ENCODE measurements at places on chromosomes 6 and 20.

DNA sequence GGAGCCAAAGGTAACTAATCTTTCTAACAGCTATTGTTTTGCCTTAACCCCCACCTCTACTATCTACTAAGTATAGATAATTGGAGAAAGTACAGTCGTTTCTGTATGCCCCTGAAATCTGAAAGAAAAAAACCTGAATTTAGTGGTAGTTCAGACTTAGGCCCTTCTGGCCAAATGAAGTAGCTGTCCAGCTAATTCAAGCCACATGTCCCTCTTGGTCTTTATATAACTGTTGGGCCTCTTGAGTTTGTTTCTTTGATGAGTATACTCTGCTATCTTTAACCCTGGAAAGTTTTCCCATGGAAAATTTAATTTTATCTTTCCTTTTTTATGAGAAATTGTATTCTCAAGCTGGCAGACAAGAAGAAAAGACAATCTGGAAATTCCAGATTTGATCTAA lies 73.0 kb upstream of the FAM8A1 start:
- no peak for DNase-seq

- no peak for DNase-seq
Measured at GRCh38 chr20:59163631-59164530, at the start of gene ZNF831. Gene ZNF831, plus strand, starts transcription at chr20:59163821. Its CDS starts 27,199 bp downstream, at chr20:59191020.

GRCh38 chr6:119965900-119966299 lies 616.3 kb upstream of the MAN1A1 start:
- DNase-seq, result no peak

GRCh38 chr6:45548657-45549515 lies 171.2 kb upstream of the SUPT3H start:
- DNase-seq, result no peak

- no peak for DNase-seq
Measured at GRCh38 chr6:133435065-133435728, 194.0 kb downstream of the EYA4 start.

DNA sequence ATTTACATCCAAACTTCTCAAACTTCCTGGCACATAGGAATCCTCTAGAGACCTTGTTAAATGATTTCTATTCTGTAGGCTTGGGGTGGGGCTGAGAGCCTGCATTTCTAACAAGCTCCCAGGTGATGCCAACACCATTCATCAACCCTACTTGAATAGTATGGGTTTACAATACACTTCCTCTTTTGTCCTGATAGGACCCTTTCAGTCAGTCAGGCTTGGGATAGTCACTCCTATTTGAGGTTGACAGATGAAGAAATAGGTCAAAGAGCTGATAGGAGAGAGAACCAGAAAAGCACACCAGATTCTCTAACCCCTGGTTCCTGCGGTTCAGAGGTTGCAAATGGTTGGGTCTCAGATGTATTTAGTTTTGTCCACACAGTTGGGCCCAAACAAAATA lies 273.4 kb downstream of the TSHZ2 start:
- no peak for DNase-seq

DNA sequence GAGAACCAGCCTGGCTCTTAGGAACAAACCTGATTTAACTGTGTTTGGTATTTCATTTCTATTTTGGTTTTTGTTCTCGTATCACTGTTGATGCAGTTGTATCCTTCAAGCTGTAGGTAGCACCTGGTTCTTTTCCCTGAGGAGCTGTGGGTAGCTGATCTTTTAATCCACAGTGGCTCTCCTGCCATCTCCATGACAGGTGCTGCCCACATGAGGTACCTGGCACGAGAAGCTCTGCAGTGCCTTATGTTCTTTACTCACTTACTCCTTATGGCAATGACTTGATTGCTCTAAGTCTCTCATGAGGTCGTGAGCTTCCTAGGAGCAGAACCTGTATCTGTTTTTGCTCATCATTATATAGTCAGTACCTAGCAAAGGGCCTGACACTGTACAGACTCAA lies 74.3 kb upstream of the EMILIN3 start:
- DNase-seq, result no peak

DNA sequence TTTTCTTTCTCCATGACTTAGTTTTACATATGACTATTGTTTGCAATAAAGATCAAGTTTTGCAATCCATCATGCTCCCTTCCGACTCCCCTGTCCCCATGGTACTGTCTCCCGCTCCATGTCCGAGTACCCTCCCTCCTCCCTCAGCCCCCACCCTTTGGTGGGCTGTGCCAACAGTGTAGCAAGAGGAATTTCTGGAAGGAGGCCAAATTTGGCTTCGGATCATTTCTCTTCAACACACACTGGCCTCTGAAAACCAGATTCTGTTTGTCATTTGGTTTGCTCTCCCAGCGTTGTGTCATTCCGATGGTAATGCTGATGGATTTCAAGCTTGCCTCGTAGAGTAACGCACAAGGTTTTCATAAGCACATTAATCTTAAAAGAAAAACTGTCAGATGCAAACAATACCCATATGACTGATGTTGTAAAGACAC lies 22.9 kb upstream of the PAX1 start:
- no peak for DNase-seq

DNA sequence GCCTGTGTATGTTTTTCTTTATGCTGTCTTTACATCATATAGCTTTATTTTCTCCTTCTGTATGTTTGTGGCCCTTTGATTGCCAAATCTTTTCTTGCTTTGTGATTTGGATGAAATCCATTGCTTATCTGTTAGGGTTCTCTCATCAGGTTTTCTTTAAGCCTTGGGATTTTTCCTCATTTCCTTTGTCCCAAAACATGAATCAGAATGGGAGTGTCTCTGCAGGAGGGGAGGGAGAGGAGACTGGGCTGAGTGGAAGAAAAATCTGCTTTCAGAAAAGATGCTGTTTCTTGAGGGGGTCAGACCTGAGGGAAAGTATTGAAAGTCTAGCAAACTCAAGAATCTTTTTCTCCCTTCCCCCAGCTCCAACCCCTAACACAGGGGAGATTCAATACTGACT lies 758.0 kb upstream of the MMS22L start:
- DNase-seq, result peak; percentile 41

- no peak for DNase-seq
Measured at GRCh38 chr6:33488339-33488738, 34.0 kb downstream of the ZBTB9 start.

- DNase-seq, result no peak
Measured at GRCh38 chr20:10642856-10643559, 30.8 kb downstream of the JAG1 start.

DNA sequence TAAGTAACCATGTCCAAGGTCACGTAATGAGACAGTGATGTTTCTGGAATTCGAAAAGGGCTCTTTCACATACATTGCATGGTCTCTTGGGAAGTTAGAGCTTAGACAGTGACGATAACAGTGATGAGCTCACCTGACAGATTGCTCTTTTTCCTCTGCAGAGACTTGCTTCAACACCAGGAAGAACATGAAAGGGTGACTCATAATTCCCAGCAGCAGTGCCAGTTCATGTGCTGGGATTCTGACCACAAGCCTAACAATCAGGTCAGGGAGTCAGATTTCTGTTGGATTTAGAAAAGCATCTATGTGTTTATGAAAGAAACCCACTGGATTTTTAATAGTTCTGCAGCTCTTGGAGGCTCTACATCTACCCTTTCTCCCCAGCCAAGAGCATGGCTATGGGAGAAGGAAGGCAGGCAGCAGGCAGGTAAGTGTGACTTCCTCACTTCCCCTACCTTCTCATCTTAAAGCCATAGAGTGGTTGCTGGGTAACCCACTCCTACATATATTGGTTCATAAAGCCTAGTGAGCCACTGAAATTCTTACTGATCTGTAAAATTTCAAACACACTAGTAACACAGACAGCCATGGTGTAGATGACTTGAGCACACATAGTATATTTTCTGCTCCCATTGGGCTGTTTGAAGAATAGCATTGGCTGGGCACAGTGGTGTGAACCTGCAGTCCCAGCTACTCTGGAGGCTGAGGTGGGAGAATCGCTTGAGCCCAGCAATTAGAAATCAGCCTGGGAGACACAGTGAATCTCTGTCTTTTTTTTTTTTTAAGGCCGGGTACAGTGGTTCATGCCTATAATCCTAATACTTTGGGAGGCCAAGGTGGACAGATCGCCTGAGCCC lies 44.4 kb upstream of the LOC128125822 start:
- DNase-seq, result no peak

DNA sequence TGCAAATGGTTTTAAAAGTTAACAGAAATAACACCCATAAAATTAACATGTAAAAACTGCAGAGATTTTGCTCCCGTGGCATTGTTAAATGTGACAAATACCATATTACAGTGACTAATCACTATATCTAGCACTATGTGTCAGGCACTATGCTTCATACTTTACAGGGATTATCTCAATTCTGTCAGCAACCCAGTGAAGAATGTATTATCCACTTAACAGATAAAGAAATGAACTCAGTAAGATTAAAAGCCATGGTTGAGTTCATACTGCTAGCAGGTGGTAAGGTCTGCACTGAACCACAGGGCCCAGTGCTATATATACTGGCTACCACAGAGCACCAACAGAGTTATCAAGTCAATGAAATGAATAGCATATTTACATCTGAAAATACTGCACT lies 65.4 kb downstream of the RWDD2A start:
- DNase-seq, result no peak

- no peak for DNase-seq
Measured at GRCh38 chr6:145562771-145563615, 172.3 kb downstream of the EPM2A start.

GRCh38 chr6:37059344-37060194 lies 54.1 kb downstream of the FGD2 start:
- peak; percentile 73 for DNase-seq

GRCh38 chr20:34949120-34949519 lies 6.5 kb downstream of the GSS start:
- DNase-seq, result no peak

DNA sequence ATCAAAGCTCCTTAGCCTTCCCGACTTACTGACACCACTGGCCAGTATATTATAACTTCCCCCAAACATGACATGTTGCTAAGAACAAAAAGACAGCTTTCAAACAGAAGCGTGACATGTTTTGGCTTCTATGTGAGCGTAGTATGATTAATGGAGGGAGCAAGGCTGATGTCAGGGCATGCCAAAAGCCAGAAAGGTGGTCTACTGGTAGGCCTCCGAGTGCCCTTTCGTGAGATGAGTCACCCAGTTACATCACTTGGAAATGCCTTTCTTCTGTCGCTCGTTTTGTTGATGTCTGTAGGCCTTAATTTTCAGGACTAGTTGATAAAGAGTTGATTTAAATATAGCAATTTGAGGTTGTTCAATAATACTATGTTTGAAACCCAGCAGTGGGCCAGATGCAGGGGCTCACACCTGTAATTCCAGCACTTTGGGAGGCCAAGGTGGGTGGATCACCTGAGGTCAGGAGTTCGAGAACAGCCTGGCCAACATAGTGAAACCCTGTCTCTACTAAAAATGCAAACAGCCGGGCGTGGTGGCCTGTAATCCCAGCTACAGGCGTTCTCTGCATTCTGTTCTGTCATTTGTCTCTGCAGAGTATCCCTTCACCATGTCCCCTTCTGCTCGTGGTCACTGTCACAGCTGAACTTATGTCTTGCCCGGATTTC lies 53.3 kb downstream of the CNKSR3 start:
- DNase-seq, result no peak

DNA sequence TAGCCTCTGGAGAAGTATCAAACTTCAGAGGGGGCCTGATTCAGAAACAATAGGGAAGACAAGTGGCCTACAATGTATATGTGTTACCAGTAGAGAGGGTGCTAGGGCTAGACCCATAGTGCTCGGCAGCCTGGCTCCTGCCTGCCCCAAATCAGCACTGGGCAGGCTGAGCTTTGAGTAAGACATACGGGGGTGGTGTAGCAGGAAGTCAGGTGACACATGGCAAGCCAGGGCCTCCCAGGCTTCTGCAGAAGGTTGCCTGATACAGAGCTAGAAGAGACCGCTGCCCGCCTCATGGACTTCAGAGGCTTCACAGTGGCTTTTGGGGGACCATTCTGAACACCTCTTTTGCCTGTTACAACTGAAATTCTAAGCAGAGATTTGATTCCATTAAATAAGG lies 43.4 kb downstream of the RALY start:
- DNase-seq, result no peak

DNA sequence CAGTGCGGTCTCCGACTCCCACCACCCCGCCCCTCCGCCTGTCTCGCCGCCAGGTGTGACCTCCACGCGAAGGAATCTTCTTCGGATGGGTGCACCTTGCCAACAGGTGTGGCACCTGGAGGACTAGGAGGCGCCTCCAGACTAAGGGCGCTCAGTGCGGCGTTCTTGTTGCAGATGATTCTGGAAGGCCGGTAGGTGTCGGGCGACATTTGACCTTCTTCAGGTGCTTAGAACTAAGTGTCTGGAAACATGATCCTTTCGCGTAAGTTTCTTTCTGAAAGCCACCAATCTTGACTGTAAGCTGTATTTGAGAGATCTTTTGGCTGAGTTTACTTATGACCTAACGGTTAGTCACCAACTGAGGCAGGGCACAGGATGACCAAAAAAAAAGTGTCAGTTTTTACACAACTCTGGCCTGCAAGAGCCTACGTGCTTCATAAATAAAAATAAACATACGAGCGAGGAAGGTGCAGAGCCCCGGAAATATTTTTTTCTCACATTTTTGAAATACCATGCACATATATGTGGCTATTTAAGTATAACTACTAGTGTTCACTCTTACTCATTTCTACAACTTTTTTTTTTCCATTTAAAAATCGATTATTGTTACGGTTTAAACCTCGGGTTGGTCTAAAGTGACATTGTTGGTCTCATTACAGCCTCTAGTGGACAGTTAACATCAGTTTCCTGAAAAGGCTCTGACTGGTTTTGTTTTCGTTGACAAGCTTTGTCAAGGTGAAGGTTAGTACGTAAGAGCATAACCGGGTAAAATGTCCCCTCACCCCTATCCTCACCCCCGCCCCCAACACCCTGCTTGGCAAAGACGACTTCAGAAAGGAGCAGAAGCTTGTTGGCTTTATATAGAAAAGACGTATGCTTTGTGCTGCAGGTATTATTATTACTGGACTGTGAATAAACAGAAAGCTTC lies 1.6 kb upstream of the ATXN1 start:
- DNase-seq, result no peak

- DNase-seq, result no peak
Measured at GRCh38 chr6:44940367-44940766, 387.8 kb upstream of the RUNX2 start.

Measured in iPS DF 6.9 (cell line).